Activated CD4-positive, alpha-beta T cell treated with anti-CD3 and anti-CD28 coated beads for 1 hour (primary cell): ENCODE measurements at places on chromosomes 12 and 14.
A peak's percentile ranks its signal among the peaks of the same experiment; 100 is the strongest.

GRCh38 chr14:99357916-99358390 lies 86.0 kb upstream of the BCL11B start:
- no peak for DNase-seq

DNA sequence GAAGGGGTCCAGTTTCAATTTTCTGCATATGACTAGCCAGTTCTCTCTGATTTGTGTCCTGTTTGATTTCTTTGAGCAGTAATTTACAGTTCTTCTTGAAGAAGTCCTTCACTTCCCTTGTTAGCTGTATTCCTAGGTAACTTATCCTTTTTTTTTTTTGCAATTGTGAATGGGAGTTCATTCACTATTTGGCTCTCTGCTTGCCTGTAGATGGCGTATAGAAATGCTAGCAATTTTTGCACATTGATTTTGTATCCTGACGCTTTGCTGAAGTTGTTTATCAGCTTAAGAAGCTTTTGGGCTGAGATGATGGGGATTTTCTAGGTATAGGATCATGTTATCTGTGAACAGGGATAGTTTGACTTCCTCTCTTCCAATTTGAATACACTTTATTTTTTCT lies 77.6 kb upstream of the NID2 start:
- DNase-seq: no peak

DNA sequence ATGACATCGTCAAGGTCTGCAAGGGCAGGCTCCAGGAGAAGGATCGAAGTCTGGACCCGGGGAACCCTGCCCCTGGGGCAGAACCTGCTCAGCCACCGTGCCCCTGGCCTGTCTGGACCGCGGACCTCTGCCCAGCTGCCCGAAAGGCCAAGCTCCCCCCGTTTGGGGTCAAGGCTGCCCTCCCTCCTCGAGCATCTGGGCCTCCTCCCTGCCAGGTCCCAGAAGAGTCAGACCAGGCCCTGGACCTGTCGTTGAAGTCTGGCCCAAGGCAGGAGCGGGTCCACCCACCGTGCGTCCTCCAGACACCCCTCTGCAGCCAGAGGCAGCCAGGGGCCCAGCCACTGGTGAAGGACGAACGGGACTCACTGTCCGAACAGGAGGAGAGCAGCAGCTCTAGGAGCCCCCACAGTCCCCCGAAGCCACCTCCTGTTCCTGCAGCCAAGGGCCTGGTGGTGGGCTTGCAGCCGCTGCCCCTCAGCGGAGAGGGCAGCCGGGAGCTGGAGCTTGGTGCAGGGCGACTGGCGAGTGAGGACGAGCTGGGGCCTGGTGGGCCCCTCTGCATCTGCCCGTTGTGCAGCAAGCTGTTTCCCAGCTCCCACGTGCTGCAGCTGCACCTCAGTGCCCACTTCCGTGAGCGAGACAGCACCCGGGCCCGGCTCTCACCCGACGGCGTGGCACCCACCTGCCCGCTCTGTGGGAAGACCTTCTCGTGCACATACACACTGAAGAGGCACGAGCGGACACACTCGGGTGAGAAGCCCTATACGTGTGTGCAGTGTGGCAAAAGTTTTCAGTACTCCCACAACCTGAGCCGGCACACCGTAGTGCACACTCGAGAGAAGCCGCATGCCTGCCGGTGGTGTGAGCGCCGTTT lies 856 bp downstream of the ZBTB42 start:
- DNase-seq: no peak

DNA sequence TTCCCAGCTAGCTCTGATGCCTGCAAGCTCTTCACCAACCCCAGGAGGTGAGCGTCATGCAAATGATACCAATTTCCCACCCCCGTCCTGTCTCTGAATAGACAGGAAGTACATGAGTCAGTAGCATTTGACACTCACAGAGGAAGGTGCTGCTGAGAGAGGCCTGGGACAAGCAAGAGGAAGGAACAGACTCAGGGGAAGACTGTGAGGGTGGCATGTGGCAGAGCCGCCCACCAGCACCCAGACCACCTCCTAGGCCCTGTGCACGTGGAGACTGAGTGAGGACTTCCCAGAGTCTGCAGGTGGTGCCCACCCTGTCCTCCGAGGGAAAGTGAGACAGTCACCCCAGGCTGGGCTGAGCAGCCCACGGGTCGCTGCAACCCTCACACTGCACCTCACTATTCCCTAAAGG lies 199.5 kb upstream of the SFSWAP start:
- peak; percentile 23 for DNase-seq

- DNase-seq: no peak
Observed at GRCh38 chr12:95173392-95174251, 43.6 kb downstream of the FGD6 start.

DNA sequence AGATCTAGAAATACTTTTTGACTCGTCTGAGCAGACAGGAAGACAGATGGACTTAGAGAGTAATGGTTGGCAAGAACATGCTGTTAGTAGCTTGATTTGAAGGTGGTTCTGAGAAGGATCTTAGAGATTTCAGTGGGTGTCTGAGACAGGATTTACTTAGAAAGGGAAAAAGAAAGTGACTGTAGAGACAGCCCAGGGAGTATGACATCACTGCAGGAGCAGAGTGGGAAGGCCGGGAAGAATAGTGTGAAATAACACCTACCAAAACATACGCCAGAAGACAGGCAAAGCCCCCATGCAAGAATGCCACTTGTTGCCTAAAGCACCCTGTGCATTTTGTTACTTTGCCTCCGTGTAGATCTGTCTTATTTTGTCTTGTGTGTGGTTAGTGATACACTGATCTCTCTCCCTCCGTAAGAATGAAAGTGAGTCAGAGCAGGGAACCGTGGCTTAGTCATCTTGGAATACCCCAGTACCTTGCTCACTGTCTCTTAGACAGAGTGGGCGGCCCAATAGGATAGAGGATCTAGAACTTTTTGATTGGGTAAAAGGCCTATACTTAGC lies 161.3 kb upstream of the IFNG-AS1 start:
- DNase-seq: no peak

DNA sequence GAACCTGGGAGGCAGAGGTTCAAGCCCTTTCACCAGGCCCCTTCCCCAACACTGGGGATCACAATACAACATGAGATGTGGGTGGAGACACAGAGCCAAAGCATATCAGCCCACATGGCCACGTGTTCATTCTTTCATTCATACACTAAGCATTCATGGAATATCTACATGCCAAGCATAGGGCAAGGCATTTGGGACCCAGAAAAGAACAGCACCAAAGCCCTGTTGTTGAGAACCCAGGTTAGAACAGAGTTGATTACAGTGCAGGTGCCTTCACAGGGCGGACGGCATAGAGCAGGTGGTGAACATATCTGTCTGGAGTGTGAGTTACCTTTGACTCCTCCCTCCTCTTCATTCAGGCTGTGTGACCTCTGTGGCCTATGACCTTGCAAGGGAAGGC lies 159.4 kb upstream of the GSC start:
- DNase-seq: no peak

- DNase-seq: no peak
Observed at GRCh38 chr12:102063069-102063468, 1.3 kb upstream of the WASHC3 start.

GRCh38 chr12:67981287-67982162 lies 7.7 kb upstream of the IFNG-AS1 start:
- DNase-seq: no peak

DNA sequence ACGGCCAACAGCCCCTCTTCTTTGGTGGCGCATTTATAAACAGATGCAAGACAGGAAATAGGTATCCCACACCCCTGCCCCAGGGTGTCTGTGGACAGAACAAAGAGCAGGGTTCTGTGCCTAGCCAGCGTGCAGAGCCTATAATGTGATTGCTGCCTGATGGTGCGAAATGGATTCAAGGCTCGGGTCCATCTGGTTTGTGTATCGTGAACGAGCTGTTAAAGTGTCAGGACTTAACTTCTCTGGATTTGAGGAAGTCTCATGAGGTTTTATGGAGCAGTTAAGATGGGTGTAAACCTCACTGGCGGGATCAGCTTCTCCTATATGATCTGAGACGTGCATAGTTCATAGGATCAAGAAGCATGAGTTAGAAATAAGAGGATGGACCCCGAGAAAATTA lies 388.7 kb upstream of the TBX3 start:
- DNase-seq: no peak

- no peak for DNase-seq
Observed at GRCh38 chr12:119012179-119012578, 30.8 kb downstream of the SRRM4 start.

DNA sequence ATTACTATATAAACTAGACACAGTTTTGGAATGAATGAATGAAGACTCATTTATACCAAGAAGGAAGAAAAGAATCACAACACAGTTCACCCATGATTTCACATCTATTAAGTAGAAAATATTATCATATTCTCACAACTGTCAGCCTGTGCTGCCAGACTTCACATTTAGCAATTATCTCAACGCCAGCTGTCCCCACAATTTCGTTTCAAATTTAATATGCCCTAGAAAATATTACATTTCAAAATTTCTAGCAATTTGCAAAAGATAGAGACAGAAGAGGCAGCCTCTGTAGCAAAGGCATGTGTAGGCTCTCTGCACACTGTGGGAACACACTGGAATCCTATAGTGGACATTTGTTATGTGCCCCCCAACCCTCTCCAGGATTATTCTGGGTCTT lies 83.6 kb downstream of the ANKS1B start:
- DNase-seq: no peak

- DNase-seq: no peak
Observed at GRCh38 chr12:10142976-10143589, 13.1 kb upstream of the CLEC7A start.

DNA sequence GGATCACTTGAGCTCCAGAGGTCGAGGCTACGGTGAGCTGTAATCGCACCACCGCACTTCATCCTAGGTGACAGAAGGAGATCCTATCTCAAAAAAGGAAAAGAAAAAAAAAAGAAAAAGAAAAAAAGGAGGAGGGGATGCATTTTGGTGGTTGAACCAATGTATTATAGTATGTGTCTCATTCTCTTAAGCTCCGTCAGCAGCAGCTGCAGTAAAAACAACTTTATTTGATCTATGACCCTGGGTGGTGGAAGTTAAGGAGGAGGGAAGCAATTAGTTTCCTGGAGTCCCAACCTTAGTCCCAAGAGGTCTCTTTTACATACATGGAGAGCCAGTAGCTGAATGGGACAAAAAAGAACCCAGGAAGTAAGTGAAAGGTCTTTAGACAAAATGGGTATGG lies 26.8 kb upstream of the APOF start:
- DNase-seq: no peak

GRCh38 chr12:54734196-54734950 lies 86.2 kb upstream of the DCD start:
- DNase-seq: no peak

- no peak for DNase-seq
Observed at GRCh38 chr12:110182281-110182680, 58.1 kb downstream of the IFT81 start.

GRCh38 chr12:116299665-116300328 lies 22.3 kb upstream of the MED13L start:
- DNase-seq: no peak

- no peak for DNase-seq
Observed at GRCh38 chr12:41972196-41972595, 172.5 kb downstream of the GXYLT1 start.

GRCh38 chr14:87613881-87614280 lies 379.1 kb downstream of the GALC start:
- no peak for DNase-seq

DNA sequence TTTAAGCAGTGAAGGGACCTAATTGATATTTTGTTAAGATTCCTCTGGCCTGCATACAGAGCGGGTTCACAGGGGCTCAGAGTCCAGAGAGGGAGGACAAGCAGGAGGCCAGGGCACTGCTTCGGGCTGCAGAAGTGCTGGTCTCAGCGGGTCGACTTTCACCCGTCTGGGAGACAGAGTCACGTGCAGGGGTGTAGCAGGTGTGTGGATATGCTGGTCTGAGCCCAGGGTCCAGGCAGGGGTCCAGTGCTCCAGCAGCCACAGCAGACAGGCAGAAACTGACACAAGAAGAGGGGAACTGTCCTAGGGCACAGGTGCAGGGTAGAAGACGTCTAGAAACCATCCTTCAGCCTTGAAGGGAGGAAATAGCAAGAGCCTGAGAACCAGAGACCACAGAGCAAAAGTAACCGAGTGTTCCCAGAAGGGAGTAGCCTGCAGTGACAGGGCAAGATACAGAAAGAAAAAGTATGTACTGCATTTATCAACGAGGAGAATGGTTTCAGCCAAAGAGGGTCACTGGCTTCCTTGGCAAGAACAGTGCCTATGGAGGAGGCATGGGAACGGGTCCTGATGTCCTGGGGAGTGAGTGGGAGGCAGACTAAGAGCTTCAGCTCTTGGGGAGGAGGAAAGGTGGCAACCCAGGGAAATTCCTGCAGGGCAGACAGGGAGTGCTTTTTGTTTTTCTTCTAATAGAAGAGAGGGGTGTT lies 28.7 kb downstream of the FBXO21 start:
- no peak for DNase-seq

DNA sequence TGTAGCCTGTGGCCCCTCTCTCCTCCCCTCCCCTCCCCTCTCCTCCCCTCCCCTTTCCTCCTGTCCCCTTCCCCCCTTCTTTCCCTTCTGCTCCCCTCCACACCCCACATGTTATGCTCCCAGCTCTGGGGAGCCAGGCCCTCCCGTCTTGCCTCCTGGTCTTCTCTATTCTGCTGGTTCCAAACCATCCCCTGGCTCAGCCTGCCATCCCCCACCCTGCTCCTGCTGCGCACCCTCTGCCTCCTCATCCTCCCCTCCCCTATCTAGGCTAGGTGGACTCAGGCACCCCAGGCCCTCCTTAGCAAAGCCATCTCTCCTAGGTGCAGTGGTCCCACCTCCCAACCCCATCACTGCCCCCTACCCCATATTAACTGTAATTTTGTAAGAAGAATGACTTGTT lies 99.5 kb downstream of the CALM1 start:
- DNase-seq: no peak

DNA sequence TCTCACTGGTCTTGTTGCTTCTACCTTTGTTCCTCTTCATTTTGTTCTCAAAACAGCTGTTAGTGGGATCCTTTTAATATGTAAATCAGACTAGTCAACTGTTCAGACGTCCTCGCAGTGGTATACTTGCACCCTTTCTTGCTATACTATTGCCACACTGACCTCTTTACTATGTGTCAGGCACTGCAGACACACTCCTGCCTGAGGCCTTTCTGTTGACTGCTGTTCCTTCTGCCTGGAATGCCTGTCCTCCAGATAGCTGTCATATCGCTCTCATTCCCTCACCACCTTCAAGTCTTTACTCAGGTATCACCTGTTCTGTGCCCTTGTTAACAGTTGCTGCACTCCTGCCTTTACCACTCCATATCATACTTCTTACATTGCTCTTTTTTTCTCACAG lies 90.0 kb upstream of the TMEM263 start:
- no peak for DNase-seq

- DNase-seq: no peak
Observed at GRCh38 chr12:84910549-84911241, 1.9 kb downstream of the SLC6A15 start.

- DNase-seq: no peak
Observed at GRCh38 chr14:83860631-83861155, 1669.3 kb upstream of the FLRT2 start.

GRCh38 chr12:9902539-9903228 lies 21.4 kb downstream of the KLRF2 start:
- no peak for DNase-seq

- DNase-seq: no peak
Observed at GRCh38 chr14:90336985-90337384, 5.2 kb upstream of the NRDE2 start.
